ENCODE measurements at places on chromosomes 1 and 21.

DNA sequence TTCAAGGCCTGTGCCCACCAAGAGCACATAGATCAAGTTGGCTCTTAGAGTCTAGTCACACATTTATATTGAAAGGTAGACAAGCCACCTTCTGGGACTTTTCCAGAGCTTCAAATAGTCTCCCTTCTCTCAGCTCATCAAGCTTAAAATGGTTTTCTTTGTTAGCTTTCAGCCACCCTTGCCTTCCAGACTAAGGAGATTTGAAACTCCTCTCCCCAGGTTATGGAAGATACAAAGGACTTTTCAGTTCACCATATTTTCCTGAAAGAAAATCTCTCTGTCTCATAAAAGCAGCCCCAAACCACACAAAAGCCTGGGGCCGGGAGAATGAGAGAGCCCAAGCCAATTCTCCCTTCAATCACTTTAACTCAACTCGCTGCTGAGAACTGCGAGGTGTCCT lies 134.1 kb downstream of the ZC3H11B start:
- no peak for DNase-seq

- no peak for DNase-seq
These were observed 3.3 kb upstream of the MEF2D start for GRCh38 chr1:156503698-156504437.

- DNase-seq, result no peak
These were observed 8.1 kb downstream of the CD247 start for GRCh38 chr1:167510244-167510643.

GRCh38 chr1:65164633-65165032 lies 16.6 kb downstream of the AK4 start:
- no peak for DNase-seq

DNA sequence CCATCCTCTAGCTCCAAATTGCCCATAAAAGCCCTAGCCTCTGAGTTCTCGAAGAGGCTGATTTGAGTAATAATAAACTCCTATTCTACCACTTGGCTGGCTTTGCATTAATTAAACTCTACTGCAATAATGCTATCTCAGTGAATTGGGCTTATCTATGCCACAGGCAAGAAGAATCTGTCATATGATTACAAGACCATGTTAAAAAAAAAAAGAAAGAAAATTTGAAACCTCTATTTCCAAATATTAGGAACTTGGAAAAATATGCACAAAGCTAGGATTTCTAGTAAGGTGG lies 27.6 kb upstream of the SGIP1 start:
- DNase-seq, result no peak

GRCh38 chr1:208456487-208456886 lies 212.3 kb upstream of the PLXNA2 start:
- DNase-seq, result no peak

DNA sequence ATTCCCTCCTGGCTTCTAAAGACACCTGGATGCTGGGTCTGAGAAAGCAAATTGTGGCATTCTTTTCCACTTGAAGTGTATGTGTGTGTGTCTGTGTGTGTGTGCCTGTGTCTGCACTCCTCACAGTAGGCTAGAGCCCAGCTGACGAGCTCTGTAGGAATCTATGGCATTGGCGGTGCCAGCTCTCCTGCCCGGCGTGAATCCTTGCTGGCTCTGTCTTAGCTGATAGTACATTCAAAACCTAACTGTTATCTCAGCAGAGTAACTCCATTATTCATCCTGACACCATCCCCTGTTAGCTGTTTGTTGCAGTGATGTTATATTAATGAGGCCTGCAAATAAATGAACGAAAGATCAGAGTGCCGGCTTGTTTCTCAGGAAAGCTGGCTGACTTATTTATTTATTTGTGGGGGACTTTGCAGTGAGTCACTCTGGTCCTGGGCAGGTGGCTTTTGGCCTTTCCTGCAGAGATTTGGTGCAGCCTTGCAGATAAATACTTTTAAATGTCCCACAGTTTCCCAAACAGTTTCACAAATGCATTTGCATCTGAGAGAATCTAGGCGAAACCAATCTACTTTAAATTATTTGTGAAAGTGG lies 160.6 kb upstream of the CD34 start:
- no peak for DNase-seq
